Heart right ventricle (tissue), 16 donors: ENCODE measurements at places on chromosomes 3 and 15.

GRCh38 chr15:29066310-29066709 lies 180.5 kb downstream of the APBA2 start:
- DNase-seq: no peak

DNA sequence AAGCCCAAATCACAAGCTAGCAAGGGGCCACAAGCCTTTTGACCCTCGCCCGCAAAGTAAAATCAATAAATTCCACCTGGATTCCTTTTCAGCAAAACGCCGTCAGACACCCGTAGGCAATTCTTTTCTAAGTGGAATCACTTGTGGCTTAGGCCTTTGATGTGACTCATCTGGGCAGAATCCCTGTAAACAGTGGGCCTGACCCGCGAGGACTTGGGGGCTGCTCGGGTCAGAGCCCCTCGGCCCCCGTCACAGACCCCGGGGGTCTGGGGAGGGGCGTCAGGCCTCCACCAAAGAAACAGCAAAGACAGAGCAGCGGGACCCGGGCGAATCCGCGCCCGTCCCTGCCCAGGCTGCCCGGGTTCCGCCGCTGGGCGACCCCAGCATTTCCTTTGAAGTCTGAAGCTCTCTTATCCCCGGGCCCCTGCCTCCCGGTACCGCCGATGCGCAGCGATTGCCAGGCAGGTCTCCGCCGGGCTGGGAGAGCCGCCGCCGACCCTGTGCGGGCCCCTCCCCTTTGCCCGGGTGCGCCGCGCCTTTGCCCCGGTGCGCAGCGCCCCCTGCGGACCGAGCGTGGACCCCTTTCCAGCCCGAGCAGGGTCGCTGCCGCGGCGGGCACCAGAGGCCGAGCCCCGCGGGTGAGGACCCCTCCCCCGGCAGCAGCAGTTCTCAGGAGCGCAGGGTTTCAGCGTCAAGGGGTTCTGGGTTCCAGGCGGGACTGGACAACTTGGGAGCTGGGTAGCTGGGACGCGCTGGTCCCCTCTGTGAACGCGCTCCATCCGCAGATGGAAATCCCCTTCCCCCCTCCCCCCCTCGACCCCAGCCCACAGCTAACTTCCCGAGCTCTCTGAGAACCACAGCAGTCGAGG lies 178.3 kb downstream of the UACA start:
- no peak for DNase-seq

- no peak for DNase-seq
Measured at GRCh38 chr15:69755551-69756310, 303.1 kb downstream of the RPLP1 start.

GRCh38 chr15:70299931-70300869 lies 202.5 kb upstream of the TLE3 start:
- DNase-seq: no peak

GRCh38 chr15:44207643-44208042 lies 12.6 kb upstream of the FRMD5 start:
- DNase-seq: no peak

- peak; percentile 2 for DNase-seq
Measured at GRCh38 chr15:101010781-101011180, 91.6 kb downstream of the LRRK1 start.

- DNase-seq: no peak
Measured at GRCh38 chr15:42939841-42940240, 19.3 kb upstream of the TTBK2 start.

GRCh38 chr3:66253790-66254620 lies 33.2 kb downstream of the SLC25A26 start:
- no peak for DNase-seq
